ENCODE measurements at places on chromosomes 4 and X. TPM values are rescaled to one million over a fixed set of nuclear protein-coding genes. Genes with fewer than 3 reads are reported as not detected.
A peak's percentile ranks its signal among the peaks of the same experiment; 100 is the strongest.

The GLRA2 gene
- total RNA-seq, result 14.4 TPM

The ZXDB gene
- 16.2 TPM for total RNA-seq

The PABPC1L2B gene
- total RNA-seq, result 1.3 TPM

The GAGE13 gene
- total RNA-seq, result not detected

The SSX4B gene
- total RNA-seq, result not detected

GRCh38 chrX:46577221-46578005, 3.8 kb downstream of the CHST7 start:
- no peak overlapping the region for H3K4me3 ChIP-seq
- H3K4me1 ChIP-seq, result no peaks in the 10 kb centered on the region
- peaks cover 5% of the 10 kb centered on the region for H3K27me3 ChIP-seq
- H3K36me3 ChIP-seq, result no peaks in the 10 kb centered on the region

- peak overlapping the region; percentile 52 for H3K27ac ChIP-seq
- DNase-seq, result no peak
- no peaks in the 10 kb centered on the region for H3K36me3 ChIP-seq
- H3K27me3 ChIP-seq, result peaks cover 8% of the 10 kb centered on the region
Measured at GRCh38 chr4:1038948-1039492, 27.6 kb downstream of the FGFRL1 start.

DNA sequence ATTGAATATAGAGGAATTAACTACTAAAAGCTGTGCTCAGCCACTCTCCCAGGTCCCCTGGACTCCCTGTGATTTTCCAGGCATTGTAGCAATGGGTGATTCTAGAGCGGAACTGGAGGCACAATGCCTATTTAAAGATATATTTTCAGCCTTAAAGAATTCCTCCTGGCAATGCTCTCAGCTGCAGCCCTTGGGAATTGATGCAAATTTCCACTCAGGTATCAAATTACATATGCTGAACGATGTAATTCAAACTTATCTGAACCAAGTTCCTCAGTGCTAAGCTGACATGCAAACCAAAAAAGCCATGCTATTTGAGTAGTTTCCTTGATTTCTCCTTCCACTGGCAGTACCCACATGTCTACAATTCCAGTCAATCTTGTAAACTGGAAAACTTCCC, 86.3 kb upstream of the GABRA3 start:
- no peaks in the 10 kb centered on the region for H3K4me1 ChIP-seq
- H3K27ac ChIP-seq, result no peak overlapping the region
- no peaks in the 10 kb centered on the region for H3K27me3 ChIP-seq
- DNase-seq, result no peak

DNA sequence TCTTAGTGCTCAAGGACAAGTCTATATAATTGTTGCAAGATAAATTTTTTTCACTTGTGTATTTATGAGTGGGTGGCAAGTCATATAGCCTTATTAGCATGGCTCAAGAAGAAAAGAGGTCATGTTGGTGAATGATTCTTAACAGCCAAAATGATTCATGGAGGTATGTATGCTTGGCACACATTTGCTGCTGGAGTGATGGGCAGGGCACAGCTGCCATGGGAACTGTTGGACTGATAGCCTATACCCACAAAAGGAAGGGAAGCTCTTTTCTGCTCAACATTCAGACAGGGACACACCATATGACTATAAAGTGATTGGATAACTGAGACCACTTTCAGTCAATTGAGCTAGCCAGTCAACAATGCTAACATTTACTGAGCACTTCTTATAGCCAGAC, 46.8 kb upstream of the PITX2 start:
- H3K27me3 ChIP-seq, result no peaks in the 10 kb centered on the region
- no peak for DNase-seq
- H3K36me3 ChIP-seq, result no peaks in the 10 kb centered on the region
- no peaks in the 10 kb centered on the region for H3K4me1 ChIP-seq
- no peak overlapping the region for H3K27ac ChIP-seq
- no peak overlapping the region for H3K4me3 ChIP-seq

DNA sequence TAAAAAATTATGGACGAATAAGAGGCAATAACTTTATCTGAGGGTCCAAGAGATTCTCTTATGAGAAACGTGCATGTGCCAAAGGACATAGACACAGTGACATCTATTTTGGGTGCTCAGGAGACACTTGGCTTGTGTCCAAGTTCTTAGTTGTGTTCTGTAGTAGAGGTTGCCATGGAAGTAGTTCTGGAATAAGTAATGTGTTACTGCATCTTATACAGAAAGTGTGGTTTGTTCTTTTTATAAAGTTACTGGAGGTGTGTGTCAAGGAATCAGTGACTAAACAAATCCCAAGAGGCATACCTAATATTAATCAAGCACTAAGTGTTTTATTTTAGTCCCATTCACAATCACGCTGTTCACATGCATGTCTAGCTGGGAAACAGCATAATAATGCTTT, 305.7 kb downstream of the ARHGAP24 start:
- no peaks in the 10 kb centered on the region for H3K4me1 ChIP-seq
- no peak overlapping the region for H3K4me3 ChIP-seq
- no peaks in the 10 kb centered on the region for H3K36me3 ChIP-seq
- no peaks in the 10 kb centered on the region for H3K27me3 ChIP-seq

DNA sequence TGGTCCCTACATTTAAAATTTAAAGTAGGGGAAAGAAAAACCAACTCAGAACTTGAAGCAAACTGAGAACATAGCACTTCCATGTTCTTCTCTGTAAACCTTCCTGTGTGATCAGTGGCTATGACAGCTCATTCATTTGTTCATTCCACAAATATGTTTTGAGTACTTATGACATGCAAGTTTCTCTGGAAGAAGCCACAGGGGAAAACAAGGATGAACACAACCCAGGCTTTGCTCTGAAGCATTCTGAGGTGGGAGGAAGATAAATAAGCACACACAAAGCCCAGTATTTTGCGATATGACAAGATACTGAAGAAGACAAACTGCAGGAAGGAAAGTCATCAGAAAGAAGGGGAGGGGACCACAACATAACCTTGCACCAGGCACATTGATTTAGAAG, 96.4 kb downstream of the CHIC2 start:
- no peaks in the 10 kb centered on the region for H3K36me3 ChIP-seq
- peaks cover 4% of the 10 kb centered on the region for H3K4me1 ChIP-seq
- no peaks in the 10 kb centered on the region for H3K27me3 ChIP-seq
- H3K4me3 ChIP-seq, result no peak overlapping the region
- DNase-seq, result no peak

DNA sequence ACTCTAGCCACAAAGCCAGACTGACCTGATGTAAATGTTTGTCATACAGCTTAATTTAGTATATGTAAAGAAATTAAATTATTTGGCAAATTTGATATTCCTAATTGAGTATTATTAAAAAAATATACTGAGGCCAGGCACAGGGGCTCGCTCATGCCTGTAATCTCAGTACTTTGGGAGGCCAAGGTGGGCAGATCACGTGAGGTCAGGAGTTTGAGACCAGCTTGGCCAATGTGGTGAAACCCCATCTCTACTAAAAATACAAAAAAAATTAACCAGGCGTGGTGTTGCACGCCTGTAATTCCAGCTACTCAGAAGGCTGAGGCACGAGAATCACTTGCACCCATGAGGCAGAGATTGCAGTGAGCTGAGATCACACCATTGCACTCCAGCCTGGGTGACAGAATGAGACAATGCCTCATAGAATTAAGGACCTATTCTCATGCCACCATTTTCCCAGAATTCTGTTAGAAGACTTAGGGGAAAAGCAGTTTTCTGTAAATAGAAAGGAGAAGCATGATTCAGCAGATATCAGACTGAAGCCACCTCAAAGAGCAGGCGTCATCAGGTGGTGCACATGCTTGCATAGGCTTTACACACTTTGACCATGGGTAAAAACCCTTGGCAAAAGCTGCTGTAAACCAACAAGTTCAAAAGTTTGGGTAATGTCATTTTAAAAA, 6.1 kb downstream of the UBQLN2 start:
- no peaks in the 10 kb centered on the region for H3K27me3 ChIP-seq
- peaks cover 5% of the 10 kb centered on the region for H3K4me1 ChIP-seq
- DNase-seq, result no peak
- no peak overlapping the region for H3K27ac ChIP-seq
- peaks cover 4% of the 10 kb centered on the region for H3K36me3 ChIP-seq

Measured in spinal cord (tissue), 10 donors.